GM03348 (cell line): ENCODE measurements at places on chromosomes 13 and 19.

GRCh38 chr19:38664503-38665211, 17.2 kb downstream of the ACTN4 start:
- no peak for DNase-seq

- no peak for DNase-seq
Measured at GRCh38 chr19:2949939-2950285, 5.1 kb upstream of the ZNF77 start.

- DNase-seq: no peak
Measured at GRCh38 chr13:114145256-114145655, 12.8 kb upstream of the RASA3 start.

GRCh38 chr19:10288662-10289166, 1.0 kb upstream of the ICAM5 start:
- DNase-seq: peak; percentile 84
